ENCODE measurements at places on chromosomes 6 and 20.

GRCh38 chr6:21222656-21223055, 370.9 kb upstream of the SOX4 start:
- DNase-seq = no peak

- DNase-seq = no peak
These were observed 5.9 kb downstream of the SRSF12 start for GRCh38 chr6:89111933-89112332.

DNA sequence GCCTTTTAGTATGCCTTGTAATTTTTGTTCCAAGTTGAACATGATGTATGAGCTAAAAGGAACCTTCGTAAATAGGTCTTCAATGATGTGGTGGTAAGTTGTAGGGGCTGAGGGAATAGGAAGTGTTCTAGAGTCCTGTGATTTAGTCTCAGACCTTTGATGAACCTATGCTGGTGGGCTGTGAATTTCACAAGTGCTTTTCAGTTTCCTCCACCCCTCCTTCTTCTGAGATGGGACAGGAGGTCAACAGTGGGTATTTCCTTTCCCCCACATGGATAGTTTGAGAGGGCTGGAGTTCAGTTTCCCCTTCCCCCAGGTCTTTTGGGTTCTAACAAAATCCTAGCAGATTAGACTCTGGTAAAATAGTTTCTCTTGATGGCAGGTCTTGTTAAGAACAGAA, 121.0 kb upstream of the ATXN1 start:
- DNase-seq = no peak

GRCh38 chr6:108453601-108454185, 107.0 kb upstream of the FOXO3 start:
- no peak for DNase-seq

DNA sequence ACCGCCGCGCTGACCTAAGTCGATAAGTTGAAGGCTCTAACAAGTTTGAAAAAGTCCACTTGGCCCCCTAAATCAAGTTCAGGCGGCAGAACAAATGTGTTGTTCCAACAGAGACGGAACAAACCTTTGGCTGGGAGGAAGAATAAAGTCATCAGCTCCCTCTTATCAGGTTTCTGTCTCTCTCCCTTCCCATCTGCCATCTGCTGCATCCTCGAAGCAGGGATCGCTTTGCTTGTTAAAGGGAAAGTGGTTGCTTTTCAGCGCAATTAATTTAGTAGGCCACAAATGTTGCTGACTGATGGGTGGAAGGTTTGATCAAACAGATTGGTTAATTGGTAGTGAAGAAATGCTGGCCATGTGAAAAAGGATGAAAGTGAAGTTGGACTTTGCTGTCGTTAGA, 64.3 kb downstream of the CDH4 start:
- DNase-seq = no peak

DNA sequence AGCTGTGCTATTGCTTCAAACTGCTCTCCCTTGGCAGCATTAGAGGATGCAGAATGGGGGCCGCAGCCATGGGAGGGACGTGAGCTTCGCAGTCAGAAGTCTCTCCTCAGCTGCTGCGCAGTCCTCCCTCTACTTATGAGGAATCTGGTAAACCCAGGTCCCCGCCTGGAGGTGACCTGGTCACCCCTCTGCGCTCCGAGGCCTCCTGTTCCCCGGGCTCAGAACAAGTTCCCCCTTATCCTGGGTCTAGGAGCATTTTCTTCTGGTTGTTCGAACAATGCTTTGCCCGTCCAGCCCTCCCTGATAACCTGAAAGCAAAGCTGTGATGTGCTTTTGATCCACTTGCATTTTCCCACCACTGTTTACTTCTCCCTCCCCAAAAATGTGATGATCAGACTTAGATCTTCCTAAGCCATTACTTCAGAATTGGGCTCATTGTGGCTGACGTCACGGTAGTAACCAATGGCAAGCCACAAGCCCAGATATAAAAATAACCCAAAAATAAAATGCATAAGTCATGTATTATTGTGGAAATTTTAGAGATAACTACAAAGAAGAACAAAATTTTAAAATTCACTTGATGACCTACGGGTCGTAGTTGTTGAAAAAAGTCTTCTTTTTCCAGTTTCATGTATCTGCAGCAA, 80.7 kb downstream of the SERAC1 start:
- no peak for DNase-seq
